Activated CD8-positive, alpha-beta memory T cell treated with anti-CD3 and anti-CD28 coated beads for 48 hours (primary cell): ENCODE measurements at places on chromosomes 13 and 19.

DNA sequence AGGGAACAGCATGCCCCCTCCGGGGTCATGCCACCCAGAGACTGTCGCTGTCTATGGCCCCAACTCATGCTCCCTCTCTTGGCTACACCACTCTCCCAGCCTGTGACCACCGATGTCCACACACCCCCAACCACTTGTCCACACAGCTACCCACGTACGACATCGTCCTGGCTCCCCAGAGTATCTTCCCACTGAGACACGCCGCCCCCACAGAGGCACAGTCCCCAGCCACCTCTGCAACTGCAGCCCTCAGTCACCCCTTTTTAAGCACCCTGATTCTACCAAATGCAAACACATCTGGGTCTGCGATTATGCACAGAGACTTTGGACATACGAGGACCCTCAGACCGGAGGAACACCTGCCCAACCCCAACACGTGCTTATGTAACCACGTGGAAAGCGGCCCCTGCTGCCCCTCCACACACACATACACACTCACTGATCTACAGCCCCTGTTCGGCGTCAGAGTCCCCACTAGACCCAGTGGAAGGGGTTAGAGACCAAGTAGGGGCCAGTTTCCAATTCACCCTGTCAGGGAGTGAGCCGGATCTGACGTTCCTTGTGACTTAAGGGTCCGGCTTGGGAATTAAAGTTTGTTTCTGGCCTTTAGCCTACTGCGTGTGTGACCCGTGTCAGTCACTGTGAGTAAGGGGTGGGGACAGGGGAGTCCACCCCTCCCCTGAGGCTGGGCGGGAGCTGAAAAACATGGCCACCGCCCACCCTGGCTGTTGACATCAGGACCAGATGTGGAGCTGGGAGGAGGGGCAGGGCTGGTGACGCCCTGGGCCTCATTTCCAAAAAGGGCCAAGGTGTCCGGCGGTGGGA is 11.9 kb upstream of the AXL start:
- DNase-seq = no peak

DNA sequence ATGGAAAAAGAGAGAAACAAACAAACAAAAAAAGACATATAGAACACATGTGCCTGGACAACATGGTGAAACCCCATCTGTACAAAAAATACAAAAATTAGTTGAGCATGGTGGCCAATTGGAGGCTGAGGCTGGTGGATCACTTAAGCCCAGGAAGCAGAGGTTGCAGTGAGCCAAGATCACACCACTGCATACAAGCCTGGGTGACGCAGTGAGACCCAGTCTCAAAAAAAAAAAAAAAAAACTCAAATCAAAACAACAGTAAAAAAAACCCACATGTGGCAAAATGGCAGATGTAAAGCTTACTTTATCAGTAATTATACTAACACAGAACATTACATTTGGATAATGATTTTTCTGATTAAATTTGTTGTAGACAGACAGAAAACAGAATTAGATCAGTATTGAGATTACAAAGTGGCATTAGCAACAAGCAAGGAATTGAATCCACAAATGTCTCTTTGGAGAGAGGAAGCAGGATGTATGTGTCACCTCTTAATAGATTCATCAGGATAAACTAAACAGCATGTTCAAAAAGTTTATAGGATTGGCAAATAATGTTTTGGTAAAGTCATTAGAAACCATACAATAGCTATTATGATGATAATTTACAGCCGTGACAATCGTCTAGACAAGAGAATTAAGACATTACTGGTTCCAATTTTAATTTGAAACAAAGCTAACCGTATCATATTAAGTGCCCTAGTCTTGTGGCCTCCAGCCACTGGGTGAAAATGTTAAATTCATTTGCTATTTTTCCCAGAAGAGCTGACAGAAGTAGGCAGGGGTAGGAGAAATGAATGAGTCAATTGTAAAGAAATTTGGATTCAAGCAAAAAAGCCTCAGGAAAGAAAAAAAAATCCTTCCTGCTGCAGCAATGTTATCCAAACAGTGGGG is 206.0 kb downstream of the FGF14 start:
- no peak for DNase-seq

DNA sequence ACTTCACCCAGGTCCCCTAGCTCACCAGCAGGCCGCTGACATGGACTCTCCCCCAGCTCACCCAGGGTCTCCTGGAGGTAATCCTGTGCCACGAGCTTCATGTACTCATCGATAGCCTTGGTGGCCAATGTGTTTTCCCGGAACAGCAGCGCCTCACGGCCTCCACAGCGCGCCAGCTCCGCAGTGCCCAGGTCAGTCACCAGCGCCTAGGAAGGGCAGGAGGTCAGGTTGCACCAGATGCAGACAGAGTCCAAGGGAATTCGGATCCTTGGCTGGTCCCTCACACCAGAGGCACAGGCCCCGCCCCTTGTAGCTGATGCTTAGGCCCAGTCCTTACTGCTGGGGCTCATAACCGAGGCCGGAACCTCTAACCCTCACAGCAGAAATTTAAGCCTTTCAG is 6.7 kb upstream of the WIZ start:
- DNase-seq = no peak

- no peak for DNase-seq
Observed at GRCh38 chr19:5228490-5228889, 112.1 kb downstream of the PTPRS start.

DNA sequence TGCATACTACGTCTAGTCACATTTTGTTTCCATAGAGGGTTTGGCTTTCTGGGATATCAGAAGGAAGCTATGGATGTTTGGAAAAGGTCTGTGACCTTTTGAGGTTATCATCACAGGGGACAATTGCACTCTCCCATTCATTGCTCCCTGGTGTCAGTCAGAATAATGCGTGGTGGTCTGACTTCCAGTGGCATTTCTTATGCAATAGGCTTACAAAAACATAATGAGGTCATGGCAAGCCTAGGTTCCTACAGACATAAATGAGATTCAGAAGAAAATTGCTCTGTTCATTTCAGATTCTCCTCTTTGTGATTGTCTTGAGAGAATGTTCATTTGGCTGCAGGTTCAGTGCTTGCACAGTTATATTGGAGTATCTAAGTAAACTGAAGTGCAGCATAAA is 54.6 kb downstream of the ARHGAP35 start:
- no peak for DNase-seq
